ENCODE measurements at places on chromosomes 2 and 18.

GRCh38 chr2:118971245-118972122 lies 29.5 kb downstream of the MARCO start:
- DNase-seq, result no peak

DNA sequence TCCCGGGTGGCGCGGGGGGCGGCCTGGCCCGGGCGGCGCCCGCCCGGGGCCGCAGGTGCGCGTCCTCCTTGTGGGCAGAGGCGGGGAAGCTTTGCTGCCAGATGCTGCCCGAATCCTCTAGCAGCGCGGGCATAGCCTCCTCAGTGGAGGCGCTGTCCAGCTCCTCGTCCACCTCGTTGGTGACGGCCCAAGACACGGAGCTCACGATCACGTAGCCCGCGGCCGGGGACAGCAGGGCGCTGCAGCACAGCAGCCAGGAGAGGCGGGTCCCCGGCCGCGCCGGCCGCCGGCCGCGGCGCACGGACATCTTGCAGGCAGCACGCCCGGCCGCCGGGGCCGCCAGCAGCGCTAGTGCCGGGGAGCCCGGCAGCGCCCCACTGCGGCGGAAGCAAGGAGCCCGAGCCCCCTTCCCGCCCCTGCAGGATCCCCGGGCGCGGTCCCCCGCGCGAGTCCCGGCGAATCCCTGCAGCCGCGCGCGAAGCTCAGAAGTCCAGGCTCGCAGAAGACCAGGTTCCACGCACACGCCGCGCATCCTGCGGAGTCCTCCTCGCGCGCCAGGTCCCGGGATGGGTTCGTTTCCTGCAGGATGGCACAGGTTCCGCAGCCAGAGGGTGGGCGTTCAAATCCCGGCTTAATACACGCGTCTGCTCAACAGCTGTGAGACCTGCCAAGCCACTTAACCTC lies at the start of gene CREG2:
TSS of gene CREG2 (minus strand) at position 353 of the 684 bp plus-strand sequence. CDS start at position 307, 46 bp downstream.
- DNase-seq, result peak; percentile 29

- DNase-seq, result no peak
These were observed 210.9 kb downstream of the CDH20 start for GRCh38 chr18:61544178-61544577.

GRCh38 chr2:60498816-60499429 lies 54.5 kb downstream of the BCL11A start:
- no peak for DNase-seq

DNA sequence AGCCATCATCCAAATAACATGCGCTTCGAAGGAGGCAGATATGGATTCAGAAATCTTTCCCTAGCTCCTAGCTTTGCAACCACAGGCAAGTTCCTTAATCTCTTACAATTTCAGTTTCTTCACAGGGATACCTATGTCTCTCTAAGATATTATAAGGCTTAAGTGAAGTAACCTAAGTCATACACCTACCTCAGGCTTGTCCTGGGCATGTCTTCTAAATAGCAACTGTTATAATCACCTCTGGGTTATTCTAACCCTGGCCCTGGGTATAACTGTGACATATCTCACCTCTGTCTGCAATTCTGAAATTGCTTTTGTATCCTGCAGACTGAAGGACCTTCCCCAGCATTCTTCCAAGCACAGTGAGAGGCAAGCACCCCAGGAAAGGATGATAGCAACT lies 8.3 kb upstream of the TBC1D8 start:
- no peak for DNase-seq

DNA sequence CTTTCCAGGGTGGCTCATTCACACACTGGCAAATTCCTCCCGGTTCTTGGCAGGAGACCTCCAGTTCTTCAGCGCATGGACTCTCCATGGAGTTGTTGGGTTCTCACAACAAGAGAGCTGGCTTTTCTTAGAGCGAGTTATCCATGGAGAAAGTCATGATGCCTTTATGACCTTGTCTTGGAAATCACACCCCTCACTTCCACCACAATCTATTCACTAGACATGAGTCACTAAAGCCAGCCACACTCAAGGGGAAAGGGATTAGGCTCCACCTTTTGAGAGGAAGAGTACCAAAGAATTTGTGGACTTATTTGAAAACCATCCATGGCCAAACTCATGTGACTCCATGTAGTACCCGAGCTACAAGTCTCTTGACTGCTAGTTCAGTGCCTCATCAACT lies 160.5 kb downstream of the SETBP1 start:
- DNase-seq, result no peak

DNA sequence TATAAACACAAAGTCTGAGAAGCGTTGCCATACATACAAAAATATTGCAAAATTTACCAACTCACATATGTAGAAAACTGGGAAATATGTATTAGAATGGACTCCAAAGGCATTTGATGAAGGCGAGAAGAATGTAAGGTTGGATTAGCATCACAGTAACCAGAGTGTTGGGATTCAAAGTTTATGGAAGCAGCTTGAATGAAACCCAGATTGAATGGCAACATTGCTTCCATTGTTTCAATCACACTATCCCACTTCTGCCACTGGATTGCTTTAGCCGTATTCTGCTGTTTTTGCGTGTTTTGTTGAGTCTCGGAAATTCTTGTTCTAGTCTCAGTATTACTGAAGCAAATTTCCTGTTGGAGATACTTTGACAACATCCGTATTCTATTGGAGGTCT lies 609.0 kb upstream of the LRATD1 start:
- DNase-seq, result no peak

GRCh38 chr2:30677861-30678385 lies 129.3 kb downstream of the CAPN13 start:
- no peak for DNase-seq

- DNase-seq, result peak; percentile 47
These were observed 711 bp downstream of the SFXN5 start for GRCh38 chr2:73070643-73071359.

- no peak for DNase-seq
These were observed 40.1 kb downstream of the GTF3C3 start for GRCh38 chr2:196759378-196759706.

DNA sequence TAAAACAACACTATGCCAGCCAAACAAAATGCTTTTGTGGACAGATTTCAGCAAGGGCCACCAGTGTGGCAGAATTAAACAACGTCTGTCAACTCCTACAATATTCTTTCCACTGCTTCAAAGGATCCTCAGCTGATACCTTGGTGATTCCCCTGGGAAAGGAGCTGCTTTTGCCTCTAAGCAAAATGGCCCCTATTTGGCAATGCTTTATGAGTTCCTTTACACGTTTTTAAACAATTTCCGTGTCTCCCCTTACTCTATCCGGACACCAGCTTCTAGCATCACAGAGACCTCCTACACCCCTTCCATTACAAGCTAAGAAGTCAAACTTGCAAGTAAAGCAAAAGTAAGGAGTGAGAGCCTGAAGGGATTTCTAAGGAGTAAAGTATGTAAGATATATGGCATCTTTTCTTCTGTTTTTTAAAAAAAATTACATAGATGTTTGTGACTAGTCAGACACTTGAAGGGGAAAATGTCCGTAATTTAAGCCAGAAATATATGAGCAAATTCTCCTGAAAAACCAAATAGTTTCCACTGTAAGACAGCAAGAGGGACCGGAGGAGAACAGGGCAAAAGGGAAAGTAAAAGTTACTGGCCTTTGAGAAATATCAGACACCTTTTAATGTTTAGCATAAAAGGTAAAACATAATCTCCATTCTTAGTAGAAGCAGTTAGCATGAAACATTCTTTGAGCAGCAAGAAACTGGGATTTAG lies 1.9 kb downstream of the SOS1 start:
- DNase-seq, result no peak

DNA sequence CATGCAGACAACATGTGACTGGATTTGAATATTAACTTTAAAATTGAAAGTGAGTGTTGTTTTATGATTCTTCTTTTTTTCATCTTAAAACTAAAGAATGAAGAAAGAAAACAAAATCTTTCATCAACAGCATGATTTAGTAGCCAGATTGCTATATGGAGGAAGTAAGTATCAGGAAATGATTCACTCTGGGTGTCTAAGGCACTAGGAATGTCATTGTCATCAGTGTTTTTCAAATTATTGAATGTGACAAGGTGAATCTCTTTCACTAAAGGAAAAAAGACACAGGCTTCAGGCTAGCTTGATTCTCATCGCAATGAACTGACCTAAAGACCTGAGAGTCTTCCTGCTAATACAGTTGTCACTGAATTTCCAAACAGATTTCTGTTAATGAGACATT lies 430.1 kb downstream of the FBXO15 start:
- DNase-seq, result no peak

GRCh38 chr2:120675460-120676130 lies 60.1 kb upstream of the GLI2 start:
- DNase-seq, result no peak

DNA sequence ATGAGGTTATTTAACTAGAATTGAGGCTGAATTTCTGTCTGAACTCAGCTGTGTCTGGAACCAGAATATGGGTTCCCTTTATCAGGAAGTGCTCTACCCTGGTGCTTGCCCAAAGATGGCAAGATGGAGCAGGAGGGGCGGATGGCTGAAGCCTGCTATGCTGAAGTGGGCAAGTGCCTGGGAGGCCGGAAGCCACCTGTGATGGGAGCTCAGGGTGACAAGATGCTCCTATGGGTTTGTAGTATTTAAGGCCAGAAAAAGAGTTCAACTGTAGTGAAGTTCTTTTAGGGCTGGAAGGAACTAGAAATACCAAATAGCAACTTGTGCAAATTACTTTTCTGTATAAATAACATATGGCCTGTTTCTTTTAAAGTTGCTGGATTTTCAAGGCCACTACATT lies 808.9 kb upstream of the RAB6C start:
- no peak for DNase-seq

- peak; percentile 49 for DNase-seq
These were observed 16.3 kb downstream of the FOSL2 start for GRCh38 chr2:28408764-28409599.

DNA sequence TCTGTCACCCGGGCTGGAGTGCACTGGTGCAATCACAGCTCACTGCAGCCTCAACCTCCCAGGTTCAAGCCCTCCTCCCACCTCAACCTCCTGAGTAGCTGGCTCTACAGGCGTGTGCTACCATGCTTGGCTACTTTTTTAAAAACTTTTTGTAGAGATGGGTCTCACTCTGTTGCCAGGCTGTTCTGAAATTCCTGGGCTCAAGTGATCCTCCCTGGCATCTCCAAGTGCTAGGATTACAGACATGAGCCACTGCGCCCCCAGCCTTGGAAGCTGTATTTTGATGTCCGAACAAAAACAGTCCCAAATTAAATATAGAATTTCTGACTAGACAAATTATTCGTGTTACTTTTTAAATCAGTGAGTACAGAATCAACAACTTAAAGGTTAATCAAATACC lies 97.4 kb downstream of the ZNF516 start:
- no peak for DNase-seq

DNA sequence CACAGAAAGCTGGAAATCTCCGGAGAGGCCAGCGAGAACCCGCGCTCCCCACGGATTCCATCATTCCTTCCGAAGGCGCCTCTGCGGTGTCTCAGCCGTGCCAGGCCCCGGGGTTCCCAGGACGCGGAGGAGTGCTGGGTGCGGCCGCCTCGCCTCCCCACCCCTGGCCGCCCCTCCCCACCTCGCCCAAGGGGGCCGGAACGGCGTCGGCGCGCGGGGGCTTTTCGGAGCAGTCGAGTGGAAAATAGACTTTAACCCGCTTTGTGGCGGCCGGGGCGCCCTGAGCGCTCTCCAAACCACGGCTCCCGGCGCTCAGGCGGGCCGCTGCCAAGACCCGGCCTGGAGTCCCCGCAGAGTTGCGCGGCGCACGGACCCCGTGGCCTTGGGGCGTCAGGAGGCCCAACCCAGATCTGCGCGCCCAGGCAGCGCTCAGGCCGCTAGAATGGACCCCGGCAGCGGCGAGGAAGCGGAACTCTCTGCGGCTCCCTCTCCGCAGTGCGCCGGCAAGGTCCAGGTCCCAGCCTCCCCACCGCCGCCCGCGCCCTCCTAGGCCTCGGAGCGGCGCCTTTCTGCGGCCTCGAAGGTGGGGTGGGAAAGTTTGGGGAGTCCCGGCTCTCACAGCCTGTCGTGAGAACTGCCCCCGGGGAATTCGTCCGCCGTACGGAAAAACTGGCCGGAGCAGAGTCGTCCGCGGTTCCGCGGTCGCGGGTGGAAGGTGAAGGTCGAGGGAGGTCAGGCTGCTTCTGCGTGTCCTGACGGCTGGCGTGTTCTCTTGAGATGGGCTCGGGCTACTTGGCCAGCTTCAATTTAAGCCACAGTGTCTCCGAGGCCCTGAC lies 1.2 kb upstream of the EMX1 start:
- DNase-seq, result peak; percentile 30

DNA sequence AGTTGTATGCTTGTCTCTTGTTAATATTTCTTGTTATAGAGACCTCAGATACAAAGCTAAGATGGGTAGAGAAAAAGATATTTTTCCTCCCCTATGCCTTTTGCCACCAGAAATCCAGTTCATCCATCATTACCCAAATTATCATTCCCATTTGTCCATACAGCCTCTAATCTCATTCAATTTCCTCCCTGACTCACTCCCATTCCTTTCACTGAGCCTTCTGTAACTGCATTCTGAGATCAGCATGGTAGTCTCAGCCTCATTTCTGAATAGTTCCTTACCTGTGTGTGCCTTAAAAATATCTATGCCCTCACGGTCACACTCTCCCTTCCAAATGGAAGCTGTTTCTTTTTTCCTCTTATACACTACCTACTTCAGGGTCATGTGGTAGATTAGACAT lies 15.7 kb upstream of the PIK3C3 start:
- no peak for DNase-seq

GRCh38 chr2:201403880-201404279 lies 46.7 kb upstream of the FLACC1 start:
- DNase-seq, result no peak

GRCh38 chr18:34729740-34730355 lies 19.8 kb downstream of the DTNA start:
- DNase-seq, result no peak

- no peak for DNase-seq
These were observed 64.2 kb downstream of the KIF5C start for GRCh38 chr2:148939271-148939670.

GRCh38 chr2:15720561-15721307 lies 129.1 kb downstream of the DDX1 start:
- DNase-seq, result no peak

DNA sequence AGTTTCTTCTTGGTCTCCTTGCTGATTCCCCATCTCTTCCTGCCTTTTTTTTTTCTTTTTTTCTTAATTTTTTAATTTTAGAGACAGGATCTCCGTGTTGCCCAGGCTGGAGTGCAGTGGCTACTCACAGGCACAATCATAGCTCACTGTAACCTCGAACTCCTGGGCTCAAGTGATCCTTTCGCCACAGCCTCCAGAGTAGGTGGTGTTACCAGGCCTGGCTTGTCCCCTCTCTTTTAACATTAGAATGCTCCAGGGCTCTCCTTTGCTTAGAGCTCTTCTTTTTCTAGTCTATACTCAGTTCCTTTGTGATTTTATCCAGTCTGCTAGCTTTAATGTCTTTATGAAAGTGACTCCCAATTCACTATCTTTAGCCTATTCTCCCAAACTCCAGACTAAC lies 89.2 kb downstream of the ARHGEF33 start:
- no peak for DNase-seq
